SK-N-SH (cell line): ENCODE measurements at places on chromosomes 11 and 22. TPM values are rescaled to one million over a fixed set of nuclear protein-coding genes. Genes with fewer than 3 reads are reported as not detected.

DNA sequence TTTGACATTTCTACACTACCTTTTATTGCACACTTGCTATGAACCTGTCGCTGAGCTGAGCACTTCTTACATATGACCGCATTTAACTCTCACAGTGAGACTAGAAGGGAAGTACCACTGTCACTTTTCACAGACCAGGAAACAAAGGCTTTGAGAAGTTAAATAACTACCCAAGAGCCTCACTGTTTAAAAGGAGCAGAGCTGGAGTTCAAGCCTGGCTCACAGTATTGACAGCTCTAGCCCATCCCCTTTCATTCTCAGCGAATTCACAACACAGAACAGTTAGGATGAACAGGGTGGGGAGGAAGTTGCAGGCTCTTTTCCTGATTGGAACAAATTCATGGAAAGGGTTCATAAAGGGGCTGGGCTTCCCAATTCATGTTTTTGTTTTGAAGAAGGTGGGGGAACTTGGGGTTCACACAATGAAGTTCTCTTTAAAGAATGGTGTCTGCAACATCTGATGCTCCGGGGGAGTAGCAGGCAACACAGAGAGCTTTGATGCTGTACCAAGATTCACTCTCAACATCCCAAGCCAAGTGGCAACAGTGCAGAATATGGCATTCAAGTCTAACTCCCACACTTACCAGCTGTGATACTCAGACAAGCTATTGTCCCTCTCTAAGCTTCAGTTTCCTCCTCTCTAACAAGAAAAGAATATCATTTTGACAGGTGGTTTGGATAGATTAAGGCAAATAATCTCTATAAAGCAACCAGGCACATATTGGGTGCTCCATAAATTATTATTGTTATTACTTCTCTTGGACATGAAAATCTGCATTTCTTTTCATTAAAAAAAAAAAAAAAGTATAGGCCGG lies 17.2 kb downstream of the SCGB1A1 start:
- DNase-seq = no peak

DNA sequence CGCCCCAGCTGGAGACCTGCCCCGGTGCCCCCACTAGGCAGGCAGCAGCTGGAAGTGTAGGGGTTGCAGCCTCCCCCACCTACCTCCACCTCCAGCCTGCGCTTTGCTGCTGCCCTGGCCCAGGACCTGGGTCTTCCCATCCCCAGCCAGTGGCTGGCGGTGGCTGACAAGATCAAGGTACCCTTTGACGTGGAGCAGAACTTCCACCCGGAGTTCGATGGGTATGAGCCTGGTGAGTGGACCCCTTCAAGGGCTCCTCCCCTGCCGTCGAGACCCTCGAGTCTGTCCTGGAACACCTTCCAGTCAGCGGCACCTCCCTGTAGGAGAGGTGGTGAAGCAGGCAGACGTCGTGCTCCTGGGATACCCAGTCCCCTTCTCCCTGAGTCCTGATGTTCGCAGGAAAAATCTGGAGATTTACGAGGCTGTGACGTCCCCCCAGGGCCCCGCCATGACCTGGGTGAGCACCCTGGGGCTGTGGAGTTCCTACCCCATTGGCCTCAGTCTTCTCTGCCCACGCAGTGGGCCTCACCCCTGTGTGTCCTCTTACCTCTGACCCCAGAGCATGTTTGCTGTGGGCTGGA lies 4.4 kb downstream of the PGGHG start:
- no peak for DNase-seq

DNA sequence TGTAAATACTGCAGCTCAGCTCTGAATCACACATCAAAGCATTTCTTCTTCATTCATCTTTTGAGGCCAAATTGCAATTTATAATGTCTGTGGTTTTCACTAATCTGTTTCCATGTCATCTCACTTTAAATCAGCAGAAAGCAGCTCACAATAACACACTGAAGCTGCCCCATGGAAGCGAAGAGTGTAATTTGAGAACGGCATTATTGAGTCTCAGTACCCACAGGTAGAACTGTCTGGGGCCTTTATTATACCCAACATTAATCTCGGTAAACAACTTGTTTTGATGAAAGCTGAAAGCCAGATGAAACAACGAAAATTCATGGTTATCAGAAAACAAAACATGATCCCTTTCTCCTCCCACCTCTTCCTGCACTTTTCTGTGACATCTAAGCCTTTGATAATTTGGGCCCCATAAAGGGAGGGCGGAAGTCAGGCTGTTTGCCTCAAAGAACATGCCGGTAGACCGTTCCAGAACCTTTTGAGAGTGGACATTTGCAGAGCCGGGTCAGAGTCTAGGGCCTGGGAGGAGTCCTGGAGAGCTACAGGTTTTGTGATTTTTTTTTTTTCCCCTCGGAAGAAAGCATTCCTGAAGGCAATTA lies 68.2 kb upstream of the SESN3 start:
- no peak for DNase-seq

- DNase-seq = peak; percentile 93
Measured at GRCh38 chr11:121451986-121452608, at the start of gene SORL1. TSS of gene SORL1 (plus strand) at chr11:121452314. CDS start at chr11:121452332, 18 bp downstream.

- DNase-seq = no peak
Measured at GRCh38 chr11:60852117-60852981, 3.4 kb downstream of the PTGDR2 start.

DNA sequence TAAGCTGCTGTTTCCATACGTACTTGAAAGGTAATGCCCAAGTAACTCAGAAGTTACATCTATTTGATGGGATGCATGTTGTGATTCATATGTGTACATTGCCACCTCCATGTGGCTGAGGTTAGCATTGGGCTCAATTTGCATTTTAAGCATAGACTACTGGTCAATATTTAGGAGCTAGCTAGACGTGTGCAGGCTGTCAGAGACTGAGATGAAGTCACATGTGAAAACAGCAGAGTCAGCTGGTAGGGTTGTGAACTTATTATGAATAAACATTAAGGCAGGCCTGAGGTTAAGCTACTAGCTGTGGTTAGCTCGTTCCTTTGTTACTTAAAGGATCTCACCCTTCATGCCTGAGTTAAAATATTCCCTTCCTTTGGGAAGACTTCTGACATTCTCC lies 114.5 kb upstream of the MTNR1B start:
- no peak for DNase-seq

Gene BTBD18
- polyA plus RNA-seq = not detected in 2 replicates

GRCh38 chr22:44205516-44206329 lies 25.0 kb downstream of the PARVG start:
- no peak for DNase-seq

Gene MRGPRX2
- not detected in 2 replicates for polyA plus RNA-seq

Gene TOP3B
- 14.4 and 17.4 TPM in 2 replicates for polyA plus RNA-seq

DNA sequence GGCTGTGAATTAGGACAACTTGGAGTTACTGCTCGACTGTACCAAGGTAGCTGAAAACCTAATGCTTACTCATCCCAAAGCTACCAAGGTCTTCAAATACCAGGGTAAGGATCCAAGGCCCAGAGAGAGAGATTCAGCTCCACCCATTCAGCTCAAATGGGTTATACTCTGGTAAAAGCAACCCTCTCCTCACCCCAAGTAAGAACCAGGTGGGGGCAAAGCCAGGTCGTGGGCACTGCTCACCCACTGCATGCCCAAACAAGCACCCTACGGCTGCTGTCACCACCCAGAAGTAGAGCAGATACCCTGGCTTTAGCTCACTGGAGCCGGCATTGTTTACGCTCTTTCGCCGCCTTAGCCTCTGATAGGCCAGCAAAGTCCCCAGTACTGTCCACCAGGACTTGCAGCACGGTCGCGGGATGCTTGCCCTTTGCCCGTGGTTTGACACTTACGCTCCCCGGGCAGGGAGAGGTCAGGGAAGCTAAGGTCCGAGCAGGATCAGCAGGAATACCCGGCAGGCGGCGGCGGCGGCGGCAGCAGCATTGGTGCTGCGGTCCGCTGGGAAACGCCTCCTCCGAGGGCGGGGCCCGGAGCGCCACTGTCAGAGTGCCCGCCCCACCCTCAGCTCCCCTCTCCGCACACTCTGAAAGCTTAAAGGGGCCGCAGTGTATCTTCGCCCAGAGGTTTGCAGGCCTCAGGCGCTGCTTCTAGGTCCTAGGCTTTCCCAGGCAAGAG lies 19.6 kb downstream of the CKAP5 start:
- peak; percentile 88 for DNase-seq

DNA sequence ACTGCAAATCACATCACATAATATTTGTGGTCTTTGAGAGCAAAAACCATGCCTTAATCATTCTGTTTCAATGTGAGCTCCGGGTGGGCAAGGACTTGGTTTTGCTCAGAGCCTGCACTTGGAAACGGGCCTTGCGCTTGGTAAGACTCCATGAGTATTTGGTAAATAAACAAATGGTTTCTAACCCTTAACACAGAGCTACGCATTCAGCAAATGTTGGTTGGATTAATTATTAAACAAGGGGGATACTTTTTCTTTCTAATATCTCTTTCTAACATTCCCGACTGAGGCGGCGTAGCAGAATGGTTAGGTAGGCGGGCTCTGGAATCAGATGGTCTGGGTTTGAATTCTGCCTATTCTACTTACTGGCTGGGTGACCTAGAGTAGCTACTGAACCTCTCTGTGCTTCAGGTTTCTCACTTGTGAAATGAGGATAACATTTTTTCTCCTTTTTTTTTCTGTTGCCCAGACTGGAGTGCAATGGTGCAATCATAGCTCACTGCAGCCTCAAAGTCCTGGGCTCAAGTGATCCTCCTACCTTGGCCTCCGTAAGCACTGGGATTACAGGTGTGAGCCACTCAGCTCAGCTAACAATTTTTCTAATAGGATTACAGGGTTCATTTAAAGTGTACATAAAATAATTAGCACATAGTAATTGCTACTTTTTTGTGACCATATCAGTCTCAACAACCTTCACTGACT lies 3.4 kb upstream of the FAM83F start:
- DNase-seq = no peak

Gene COX8A
- 597 and 824 TPM in 2 replicates for polyA plus RNA-seq

DNA sequence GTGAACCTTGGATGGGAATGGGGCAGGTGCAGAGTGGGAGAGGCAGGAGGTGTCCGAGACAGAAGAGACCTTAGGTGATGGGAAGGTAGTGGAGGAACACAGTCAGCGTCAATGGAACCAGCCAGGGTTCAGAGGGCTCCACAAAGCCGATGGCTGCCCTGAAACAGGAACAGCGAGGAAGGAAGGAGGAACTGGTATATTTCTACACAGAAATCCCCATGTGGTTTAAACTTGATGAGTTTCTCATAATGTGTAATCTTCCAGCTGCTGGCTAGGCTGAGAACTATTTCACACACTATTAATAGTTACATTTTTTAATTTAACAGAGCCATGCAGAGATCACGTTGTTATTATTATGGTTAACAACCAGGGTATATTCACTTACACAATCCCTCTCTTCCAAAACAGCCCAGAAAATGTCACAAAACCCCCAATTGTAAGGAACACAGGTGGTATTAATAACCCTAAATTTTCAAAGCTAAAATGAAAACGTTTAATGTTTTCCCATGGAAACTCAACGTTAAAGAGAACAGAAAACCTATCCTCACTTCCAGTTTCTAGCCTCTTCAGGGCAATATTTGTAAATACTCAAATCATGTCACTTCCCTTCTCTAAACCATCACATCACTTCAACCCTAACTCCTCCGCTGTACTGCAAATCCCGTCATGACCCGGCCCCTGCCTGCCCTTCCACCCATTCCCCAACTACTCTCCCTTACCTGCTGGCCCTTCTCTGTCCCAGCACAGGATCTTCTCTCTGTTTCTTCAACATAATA lies 74.5 kb upstream of the ARFGAP3 start:
- no peak for DNase-seq

- no peak for DNase-seq
Measured at GRCh38 chr11:67408437-67409200, 4.7 kb downstream of the TBC1D10C start.

Gene E2F8
- polyA plus RNA-seq = 2.5 and 2.7 TPM in 2 replicates

DNA sequence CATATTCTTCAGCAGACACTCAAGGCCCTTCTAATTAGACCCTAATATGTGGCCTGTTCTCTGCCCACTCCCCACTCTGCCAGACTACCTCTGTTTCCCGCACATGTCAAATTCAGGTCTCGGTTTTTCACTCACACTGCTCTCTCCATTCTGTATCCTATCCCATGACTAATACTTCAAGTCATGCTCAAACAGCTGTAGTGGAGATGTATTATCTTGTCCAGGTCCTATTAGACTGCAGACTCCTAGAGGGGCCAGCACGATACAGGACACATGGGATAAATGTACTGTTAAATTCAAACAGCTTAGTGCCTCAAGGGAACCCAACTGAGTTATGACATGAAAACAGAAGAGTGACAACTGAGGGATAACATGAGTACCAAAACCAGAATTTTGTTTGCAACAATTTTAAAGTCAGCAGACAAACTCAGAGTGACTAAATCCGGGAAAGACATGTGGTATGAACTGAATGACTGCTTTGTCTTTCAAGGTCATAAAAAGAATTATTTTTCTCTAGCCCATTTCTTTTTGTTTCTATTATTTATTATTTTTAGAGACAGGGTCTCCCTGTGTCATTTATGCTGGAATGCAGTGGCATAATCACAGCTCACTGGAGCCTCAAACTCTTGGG lies 20.5 kb downstream of the ATP6V1E1 start:
- no peak for DNase-seq

- DNase-seq = no peak
Measured at GRCh38 chr11:96538622-96539021, 148.8 kb downstream of the JRKL start.

DNA sequence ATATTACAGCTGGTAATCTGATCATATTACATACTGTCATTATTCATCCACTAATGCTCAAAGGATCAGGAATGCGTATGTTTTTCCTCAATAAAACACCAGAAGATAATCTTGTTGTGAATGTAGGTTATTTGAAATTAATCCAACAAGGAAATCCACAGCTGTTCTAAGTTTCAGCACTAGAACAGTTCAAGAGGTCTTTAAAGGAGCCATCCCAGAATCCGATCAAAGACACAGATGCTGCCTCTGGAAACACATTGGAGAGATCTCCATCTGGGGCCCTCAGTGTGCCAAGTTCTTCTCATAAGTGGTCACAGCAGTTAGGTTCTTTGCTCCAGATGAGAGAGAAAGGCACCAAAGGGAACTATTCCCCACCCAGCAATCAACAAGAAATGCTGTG lies 1955.1 kb upstream of the RAG2 start:
- no peak for DNase-seq

DNA sequence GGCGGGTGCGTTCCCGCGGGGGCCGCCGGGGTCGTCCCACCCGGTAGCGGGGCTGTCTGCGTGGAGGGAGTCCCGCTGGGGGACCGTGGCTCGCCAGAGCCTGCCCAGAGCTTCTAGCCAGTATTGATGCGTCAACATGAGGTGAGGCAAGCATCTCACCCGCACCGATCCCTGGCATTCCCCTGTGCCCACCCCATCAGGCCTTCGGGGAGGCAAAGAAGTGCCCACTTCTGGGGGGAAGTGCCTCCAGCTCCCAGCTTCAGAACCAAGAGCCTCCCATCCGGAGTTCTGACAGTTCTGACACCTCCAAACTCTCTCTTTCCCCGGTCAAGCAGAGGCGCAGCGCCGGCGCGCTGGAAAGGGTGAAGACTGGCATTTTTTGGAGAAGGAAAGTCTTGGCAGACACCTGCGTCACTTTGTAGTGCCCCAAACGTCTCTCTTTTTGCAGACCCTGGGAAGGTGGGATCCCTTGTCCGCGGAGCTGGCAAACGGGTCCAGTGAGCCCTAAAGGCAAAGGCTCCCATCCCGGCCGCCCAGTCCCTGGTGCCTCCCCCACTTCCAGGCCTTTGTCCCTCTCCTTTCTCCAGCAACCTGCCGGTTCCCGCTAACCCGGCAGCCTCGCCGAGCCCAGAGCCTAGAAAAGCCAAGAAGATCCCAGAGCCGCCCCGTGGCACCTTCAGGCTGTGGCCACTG lies 3.2 kb upstream of the PAX6 start:
- peak; percentile 48 for DNase-seq
